ENCODE measurements at places on chromosomes 5 and 9.

DNA sequence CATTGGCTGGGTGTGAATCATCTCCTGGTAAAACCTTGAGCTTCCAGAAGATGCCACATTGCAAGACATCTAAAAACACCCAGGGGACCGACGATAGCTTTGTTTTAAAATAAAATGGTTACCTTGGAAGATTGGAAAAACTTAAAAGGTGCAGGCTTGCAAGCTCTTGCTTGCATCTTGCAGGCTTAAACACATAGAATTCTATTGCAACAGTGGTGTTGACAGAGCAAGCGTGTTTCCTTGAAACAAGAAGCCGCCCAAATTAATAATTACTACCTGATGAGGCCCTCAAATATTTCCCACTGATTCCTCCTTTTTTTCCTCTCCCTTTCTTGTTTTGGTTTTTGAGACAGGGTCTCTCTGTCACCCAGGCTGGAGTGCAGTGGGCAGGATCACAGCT, 137.1 kb upstream of the BASP1 start:
- DNase-seq: no peak

DNA sequence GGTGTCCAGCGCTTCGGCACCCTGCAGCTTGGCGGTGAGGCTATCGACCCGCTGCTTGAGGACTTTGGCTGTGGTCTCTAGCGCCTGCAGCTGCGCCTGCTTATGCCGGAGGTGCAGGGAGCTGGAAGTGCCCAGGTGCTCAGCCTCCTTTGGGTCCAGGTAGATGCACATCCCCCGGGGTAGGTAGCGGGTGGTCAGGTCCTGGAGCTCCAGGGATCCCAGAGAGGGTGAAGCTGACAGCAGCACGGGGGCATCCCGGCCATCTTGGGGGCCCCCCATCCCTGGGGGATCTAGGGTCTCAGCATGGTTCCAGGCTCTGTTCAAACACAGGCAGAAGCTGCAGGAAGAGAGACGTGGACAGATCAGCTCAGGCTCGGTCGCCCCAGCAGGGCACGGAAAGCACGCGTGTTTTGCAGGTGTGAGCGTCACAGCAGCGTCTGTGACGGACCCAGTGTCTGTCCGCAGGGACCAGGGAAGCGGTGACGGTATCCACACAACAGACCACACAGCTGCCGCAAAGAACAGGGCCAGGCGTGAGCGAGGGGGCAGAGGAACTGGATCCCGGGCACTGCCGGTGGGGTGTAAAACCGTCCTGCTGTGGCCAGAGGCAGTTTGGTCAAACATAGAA, 17.4 kb downstream of the CCDC187 start:
- no peak for DNase-seq

GRCh38 chr5:80254767-80255430, 949 bp downstream of the SERINC5 start:
- DNase-seq: peak; percentile 37

DNA sequence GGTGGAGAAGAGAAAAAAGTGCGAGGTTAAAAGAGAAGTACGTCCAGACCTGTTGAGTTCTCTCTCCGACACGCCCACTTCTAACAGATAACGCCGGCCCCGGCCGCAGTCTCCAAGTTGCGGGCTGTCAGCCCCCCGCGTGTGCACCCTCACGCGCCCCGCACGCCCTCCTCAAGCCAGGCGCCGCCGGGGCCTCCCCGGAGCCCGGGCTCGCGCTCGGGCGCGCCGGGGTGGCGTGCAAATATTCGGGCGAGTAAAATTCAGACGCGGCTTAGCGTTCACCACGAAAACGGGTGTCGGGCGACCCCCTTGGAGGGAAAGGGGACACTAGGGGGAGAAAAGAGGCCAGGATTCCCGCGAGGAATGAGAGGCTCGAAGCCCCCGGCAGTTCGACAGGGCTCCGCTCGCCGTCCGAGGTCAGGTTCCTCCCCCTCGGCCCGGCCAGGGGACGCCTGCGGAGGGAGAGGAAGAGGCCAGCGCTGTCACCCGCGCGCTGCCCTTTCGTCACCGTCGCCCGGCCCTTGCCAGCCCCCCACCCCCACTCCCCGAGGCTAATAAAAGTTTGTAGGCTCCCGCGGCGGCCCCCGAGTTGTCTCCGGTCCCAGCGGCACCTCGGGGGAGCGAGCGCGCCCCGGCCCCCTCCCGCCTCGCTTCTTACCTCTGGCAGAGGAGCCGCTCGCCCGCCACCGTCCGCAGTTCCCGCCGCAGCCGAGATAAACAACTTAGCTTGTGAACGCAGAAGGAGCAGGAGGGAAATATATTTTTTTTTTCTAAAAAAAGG, 743 bp downstream of the NR3C1 start:
- DNase-seq: peak; percentile 70

DNA sequence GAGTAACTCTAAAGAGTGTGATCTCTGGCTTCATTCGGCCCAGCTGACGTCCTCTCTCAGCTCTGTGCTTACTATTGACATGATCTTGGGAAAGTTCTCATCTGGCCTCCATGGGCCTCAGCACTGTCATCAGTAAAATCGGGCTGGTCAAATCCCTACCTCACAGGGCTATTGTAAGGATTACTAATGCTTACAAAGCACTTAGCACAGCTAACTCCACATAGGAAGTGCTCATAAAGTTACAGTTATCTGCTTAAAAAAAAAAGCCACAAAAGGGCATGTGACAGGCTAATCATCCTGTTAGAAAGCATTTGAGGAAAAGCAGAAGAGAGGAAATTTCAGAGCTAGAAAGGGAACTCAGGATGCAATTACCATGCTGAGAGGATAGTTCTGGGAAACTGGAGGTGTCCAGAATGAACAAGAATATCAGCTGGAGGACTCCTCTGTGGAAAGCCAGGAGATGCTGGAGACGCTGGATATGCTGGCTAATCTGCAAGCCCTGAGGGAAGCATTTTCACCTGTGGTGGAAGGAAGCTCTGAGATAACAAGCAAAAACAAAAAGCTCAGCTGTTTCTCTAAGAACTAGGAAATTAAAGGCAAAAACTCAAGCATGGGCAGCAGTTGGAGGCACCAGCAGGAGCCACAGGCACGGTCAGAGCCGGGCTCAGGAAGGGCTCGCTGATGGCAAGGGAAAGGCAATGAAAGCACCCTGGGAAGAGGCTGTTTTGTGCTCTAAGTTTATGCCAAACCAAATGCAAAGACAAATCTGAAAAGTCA, 4.4 kb upstream of the BHMT start:
- peak; percentile 45 for DNase-seq

GRCh38 chr9:108586471-108587139, 269.2 kb downstream of the ACTL7B start:
- no peak for DNase-seq

GRCh38 chr9:35690614-35691333, 1.0 kb upstream of the TPM2 start:
- DNase-seq: peak; percentile 70

DNA sequence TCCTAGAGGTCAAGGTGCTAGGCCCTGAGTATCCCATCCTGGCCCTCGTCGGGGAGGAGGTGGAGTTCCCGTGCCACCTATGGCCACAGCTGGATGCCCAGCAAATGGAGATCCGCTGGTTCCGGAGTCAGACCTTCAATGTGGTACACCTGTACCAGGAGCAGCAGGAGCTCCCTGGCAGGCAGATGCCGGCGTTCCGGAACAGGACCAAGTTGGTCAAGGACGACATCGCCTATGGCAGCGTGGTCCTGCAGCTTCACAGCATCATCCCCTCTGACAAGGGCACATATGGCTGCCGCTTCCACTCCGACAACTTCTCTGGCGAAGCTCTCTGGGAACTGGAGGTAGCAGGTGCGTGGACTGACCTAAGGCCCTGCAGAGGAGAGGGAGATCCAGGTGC, 7.9 kb downstream of the BTNL9 start:
- DNase-seq: no peak

DNA sequence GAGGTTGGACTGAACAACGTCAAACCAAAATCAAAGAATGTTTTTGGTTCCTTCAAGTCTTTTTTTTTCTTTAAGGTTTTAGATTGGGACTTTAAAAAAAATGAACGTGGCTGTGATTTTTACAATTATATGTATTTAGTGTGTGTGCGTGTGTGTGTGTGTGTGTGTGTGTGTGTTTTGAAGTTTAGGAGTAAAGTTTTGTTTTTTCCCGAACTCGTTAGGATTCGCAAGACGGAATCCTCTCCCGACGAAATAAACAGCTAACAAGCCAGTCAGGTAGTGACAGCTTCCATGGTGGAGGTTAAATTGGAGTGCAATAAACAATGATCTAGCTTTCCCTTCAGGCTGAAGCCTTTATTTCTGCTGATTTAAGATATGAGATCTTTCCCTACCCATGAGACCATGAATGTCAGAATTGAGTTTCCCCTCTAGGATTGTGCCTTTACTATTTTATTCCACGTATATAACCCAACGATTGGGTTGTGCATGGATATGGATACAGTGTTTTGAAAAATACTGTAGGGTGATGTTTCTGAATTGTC, 1.2 kb downstream of the KIAA1958 start:
- peak; percentile 14 for DNase-seq

- DNase-seq: no peak
These were observed 71.2 kb downstream of the WDR41 start for GRCh38 chr5:77420940-77421339.

- DNase-seq: no peak
These were observed 37.8 kb downstream of the GABRP start for GRCh38 chr5:170821257-170821800.

DNA sequence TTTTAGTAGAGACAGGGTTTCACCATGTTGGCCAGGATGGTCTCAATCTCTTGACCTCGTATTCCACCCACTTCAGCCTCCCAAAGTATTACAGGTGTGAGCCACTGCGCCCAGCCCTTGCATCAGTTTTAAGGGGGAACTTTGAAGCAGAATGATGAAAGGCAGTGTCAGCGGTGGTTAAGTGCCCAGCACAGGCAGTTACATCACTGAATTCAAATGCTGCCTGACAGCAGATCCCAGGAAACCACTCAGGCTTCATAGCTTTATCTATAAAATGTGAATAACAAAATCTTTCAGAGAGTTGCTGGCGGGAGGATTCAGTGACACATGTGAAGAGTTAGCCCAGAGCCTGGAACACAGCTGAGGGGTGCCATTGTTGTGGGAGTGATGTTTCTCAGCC, 26.5 kb downstream of the FGF1 start:
- no peak for DNase-seq

DNA sequence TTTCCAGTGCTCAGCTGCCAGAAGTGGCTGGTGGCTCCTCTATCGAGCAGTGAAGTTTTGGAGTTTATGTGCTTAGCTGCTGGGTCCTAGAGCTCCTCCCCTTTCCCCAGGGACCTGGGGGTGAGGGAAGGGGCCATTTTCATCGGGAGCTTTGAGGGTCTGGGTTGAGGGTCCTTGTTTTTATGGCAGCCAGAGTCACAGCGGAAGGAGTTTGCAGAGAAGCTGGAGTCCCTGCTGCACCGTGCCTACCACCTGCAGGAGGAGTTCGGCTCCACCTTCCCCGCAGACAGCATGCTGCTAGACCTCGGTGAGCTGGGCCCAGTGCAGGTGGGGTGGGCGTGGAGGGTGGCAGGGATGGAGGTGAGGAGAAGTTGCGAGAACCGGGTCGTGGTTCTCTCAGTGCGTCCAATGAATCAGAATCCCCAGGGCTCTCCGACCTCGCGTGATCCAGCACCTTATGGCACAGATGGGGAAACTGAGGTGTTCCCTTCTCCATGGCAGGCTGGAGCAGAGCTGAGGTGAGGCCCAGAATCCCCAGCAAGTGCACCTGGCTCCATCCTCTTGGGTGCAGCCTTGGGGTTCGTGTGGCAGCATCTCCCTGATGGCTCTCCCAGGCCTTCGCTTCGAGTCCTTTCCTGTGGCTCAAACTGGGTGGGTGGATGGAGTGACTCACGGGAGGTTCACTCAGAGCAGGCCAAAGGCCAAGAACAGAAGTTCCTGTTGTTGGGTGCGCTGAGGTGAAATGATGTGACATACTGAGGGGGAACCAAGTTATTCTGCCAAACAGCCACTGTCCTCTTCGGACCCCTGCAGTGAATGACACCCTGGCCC, 21.7 kb upstream of the DOLPP1 start:
- DNase-seq: peak; percentile 85

- no peak for DNase-seq
These were observed 115.2 kb upstream of the CXCL14 start for GRCh38 chr5:135694012-135694411.

- DNase-seq: peak; percentile 60
These were observed 45.4 kb downstream of the HABP4 start for GRCh38 chr9:96495341-96495740.

- no peak for DNase-seq
These were observed 26.4 kb downstream of the PDCD1LG2 start for GRCh38 chr9:5536684-5537083.

DNA sequence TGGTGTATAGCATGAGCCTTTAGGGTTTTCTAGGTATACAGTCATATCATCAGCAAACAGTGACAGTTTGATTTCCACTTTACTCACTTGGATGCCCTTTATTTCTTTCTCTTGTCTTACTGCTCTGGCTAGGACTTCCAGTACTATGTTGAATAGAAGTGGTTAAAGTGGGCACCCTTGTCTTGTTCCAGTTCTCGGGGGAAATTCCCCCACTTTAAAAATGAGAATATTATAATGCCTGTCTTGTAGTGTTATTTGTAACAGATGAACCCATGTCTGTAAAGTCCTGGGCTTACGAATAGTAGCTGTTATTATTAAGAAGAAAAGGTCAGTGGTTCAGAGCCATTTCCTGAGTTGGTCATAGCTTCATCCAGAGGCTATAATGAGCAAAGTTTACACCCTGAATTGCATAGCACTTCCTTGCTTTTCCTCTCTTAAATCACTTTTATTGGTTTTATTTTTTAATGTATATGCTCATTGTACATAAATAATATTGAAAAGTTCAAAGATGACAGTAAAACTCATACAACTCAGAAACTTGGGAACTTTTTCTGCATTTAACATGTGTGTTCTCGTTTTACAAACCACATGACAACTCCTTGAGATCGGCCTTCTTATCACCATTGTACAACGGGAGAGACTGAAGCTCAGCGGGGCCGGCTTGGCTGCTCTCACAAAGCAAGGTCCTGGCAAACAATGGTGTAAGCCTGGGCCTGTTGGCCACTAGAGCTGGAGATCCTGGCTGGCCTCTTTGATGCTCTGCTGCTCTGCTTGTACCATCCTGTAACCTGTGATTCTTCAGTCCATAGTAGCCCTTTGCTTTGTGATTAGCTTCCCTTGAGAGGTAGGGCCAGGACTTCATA, 85.2 kb downstream of the CYFIP2 start:
- DNase-seq: no peak

GRCh38 chr5:136491806-136492205, 126.5 kb upstream of the TRPC7 start:
- DNase-seq: no peak

GRCh38 chr9:126499005-126499910, 114.5 kb upstream of the LMX1B start:
- peak; percentile 41 for DNase-seq

DNA sequence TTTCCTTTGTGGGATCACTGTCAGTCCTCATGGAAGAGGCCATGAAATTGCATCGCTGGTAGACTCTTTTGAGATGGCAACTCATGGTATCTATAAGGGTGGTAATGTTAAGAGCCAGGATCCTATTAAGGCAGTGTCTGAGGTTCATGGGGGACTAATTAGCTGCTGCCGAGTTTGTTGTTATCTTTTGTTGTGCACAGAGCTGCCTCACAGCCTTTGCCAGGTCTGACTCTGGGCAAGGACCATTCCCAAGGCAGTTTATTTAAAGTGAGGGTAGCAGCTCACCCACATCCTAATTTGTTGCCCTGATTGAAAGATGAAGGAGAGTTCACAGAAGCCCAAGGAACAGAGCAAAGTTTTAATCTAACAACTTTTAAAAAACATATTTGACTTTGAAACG, 7.9 kb downstream of the SMARCA2 start:
- no peak for DNase-seq

GRCh38 chr5:68381909-68382308, 166.4 kb downstream of the PIK3R1 start:
- no peak for DNase-seq

Measured in ELR (cell line).